ENCODE measurements at places on chromosomes 7 and 10. TPM values are rescaled to one million over a fixed set of nuclear protein-coding genes. Genes with fewer than 3 reads are reported as not detected.

Gene PTPRE
- 2.3 TPM for total RNA-seq

DNA sequence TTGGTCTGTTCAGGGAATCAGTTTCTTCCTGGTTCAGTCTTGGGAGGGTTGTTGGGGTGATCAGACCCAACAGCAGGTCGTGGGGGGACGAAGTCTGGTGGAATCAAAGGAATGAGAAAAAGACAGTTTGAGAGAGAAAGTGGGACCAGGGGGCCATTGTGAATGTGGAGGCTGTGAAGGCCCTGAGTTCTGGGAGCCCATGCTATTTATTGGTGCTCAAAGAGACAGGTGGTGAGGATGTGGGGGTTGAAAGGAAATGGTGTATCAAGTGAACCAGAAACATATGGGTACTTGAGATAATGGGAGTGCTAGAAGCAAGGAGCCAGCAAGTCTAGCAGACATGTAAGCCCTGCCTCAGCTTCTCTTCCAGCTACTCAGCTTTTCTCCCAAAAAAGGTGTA is 84.1 kb downstream of the CCSER2 start:
- DNase-seq, result no peak
- peaks cover 68% of the 10 kb centered on the region for H3K36me3 ChIP-seq
- no peak overlapping the region for H3K4me3 ChIP-seq
- no peak overlapping the region for H3K27ac ChIP-seq
- H3K27me3 ChIP-seq, result no peaks in the 10 kb centered on the region

GRCh38 chr10:86876748-86877147 is 80.7 kb downstream of the MMRN2 start:
- no peak overlapping the region for H3K4me3 ChIP-seq
- no peak for DNase-seq
- no peaks in the 10 kb centered on the region for H3K36me3 ChIP-seq
- peaks cover 19% of the 10 kb centered on the region for H3K4me1 ChIP-seq
- H3K27me3 ChIP-seq, result no peaks in the 10 kb centered on the region

Gene MYO1G
- total RNA-seq, result 0.49 TPM

DNA sequence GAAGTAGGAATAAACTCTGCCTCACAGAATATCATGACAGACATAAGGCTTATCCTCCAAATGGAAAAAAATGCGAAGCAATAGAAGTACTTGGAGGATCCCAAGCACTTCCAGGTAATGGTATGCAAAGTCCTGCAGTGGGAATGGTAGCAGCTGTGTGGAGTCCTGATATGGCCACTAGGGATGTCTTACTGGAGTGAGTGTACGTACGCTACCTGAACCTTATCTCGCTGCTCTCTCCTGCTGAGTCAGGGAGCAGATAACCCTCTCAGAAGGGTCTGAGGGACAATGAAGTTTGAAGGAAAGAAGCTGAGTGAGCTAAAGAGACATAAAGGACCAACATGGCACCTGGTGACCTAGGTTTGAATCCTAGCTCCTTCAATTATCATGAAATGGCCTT is 42.2 kb downstream of the CH25H start:
- no peak for DNase-seq
- no peaks in the 10 kb centered on the region for H3K4me1 ChIP-seq
- H3K27ac ChIP-seq, result no peak overlapping the region
- peaks cover 5% of the 10 kb centered on the region for H3K27me3 ChIP-seq

DNA sequence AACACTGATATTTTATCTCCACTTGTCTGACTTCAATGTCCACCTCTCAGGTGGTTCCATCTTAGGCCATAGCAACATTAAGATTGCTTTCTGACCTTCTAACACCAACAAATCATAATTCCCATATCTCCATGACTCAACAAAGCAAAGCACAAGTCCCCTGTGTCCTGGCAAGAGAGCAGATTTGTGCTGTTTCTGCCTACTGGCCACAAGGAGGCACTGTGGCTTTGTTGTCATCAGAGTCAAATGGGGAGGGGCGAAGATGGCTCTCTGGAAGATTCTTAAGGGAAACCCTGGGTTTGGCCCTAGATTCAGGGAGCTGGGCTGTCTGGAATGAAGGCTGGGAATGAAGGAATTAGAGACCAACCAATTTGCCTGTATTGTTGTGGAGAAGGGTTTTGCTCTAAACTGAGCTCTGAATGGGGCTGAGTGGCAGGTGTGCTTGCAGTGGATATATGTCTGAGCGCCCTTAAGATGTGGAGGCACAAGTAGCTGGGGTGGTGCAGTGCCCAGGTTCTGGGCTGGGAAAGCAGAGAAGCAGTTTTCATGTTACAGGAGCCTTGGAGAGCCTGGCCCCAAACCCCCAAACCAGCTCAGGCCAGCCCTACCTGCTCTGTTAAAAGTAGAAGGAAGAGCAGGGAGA is 154.8 kb upstream of the PRSS58 start:
- H3K27me3 ChIP-seq, result no peaks in the 10 kb centered on the region
- H3K27ac ChIP-seq, result no peak overlapping the region
- no peaks in the 10 kb centered on the region for H3K36me3 ChIP-seq
- DNase-seq, result peak; percentile 25
- no peaks in the 10 kb centered on the region for H3K4me1 ChIP-seq

GRCh38 chr7:86989407-86989806 is 70.0 kb downstream of the ELAPOR2 start:
- peaks cover 27% of the 10 kb centered on the region for H3K36me3 ChIP-seq
- peaks cover 10% of the 10 kb centered on the region for H3K4me1 ChIP-seq
- no peak for DNase-seq
- H3K27me3 ChIP-seq, result no peaks in the 10 kb centered on the region
